ENCODE measurements at places on chromosomes 12 and 14.

DNA sequence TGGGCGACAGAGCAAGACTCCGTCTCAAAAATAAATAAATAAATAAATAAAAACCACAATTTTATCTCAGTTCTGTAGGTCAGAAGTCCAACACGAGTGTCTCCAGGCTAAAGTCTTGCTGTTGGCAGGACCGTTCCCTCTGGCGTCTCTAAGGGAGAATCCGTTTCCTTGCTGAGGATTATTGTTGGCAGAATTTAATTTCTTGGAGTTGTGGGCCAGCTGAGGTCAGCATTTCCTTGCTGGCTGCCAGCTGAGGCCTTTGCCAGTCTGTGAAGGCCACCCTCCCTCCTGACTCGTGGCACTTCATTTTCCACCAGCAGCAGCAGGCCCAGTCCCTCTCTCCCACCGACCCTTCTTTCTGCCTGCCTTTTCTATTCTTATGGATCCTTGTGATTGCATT is 17.2 kb downstream of the PSMC1 start:
- DNase-seq = no peak

GRCh38 chr12:104471336-104471735 is 14.6 kb downstream of the CHST11 start:
- no peak for DNase-seq

DNA sequence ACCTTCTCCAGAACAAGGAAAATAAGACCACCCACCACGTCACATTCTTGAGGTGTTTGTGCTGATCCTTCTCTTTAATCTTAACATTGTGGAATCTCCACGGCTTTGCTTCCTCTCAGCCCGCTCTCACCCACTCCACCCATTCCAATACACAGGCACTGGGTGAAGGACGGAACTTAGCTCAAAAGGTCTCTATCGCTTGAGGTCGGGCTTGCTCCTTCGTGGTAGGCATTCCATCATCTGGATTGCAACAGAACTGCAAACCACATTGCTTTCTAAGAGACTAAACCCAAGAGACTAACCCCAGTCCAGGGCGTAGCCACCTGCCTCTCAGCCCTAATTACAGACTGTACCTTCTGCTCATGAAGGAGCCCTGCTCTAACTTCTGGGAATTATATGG is 24.0 kb upstream of the MDM2 start:
- DNase-seq = no peak

GRCh38 chr12:60349232-60349978 is 753.6 kb downstream of the SLC16A7 start:
- no peak for DNase-seq

GRCh38 chr14:21205678-21206581 is 50.1 kb upstream of the OR5AU1 start:
- DNase-seq = no peak

GRCh38 chr12:89439941-89440340 is 84.7 kb downstream of the GALNT4 start:
- DNase-seq = peak; percentile 61

- no peak for DNase-seq
Observed at GRCh38 chr12:23813206-23813605, 136.3 kb downstream of the SOX5 start.

- DNase-seq = no peak
Observed at GRCh38 chr12:123076604-123077297, 74.1 kb downstream of the PITPNM2 start.

DNA sequence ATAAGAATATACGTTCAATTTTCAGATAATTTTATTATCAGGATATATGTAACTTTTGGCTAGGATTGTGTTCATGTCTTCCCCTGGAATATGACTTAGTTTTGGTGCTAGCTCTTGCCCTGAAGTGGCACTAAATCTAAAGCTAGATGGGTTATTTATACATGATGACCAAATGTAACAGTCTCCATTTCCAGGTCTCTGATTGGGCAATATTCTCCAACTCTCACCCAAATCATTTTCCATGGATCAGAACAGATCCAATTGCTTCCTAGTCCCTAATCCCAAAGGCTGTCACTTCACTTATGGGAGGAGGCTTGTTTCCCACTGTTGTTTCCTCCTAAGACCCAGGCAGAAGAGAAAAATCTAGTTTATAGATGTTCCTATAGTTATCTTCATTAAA is 274.6 kb upstream of the SLC16A7 start:
- DNase-seq = no peak

DNA sequence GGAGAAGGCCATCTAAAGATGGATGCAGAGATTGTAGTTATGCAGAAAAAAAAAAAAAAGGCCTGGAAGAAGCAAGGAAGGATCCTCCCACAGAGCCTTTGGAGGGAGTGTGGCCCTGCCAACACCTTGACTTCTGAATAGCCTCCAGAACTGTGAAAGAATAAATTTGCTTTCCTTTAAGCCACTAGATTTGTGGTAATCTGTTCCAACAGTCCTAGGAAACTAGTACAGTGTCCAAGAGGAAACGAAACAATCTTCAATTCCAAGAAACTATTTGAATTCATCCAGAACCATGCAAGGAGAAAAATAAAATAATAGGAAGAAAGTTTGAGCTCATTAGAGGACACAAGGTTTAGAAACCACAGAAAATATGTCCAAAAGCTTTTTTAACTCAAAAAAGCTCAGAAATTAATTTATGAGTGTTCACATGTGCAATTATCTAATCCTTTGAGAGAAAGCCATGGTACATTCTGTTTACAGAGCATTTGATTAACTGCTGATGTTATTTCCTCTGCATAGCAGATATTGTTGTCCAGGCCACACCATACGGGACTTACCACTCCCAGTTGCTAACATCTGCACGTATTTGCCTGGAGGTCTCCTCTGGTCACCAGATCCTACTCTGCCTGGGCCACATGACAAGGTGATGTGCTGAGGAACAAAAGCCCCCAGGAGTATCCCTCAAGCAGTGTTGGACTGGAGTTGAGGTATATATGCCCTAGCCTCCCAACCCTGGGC is 30.0 kb upstream of the STAB2 start:
- no peak for DNase-seq

DNA sequence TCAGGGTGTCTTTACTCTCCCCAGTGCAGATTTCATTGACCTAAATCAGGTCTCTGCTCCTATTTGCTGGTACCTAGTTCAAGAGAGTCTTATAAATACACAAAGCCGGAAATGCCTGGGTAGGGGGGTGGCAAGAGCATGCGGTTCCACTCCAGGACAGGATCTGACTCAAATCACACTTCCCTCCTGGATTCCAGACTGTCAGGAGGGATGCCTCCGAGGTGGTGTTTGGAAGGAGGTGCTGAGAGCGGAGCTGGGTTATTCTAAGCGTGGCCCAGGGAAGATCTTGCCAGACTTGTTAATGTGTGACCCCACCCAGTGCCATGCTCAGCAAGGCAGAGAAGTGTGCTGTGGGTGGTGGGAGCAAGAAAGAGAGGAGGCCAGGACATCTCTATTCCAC is 49.8 kb downstream of the B4GALNT3 start:
- DNase-seq = no peak

- DNase-seq = no peak
Observed at GRCh38 chr14:21965042-21965441, 291.4 kb upstream of the OR4E1 start.

GRCh38 chr14:32428875-32429274 is 99.8 kb downstream of the AKAP6 start:
- no peak for DNase-seq

- peak; percentile 24 for DNase-seq
Observed at GRCh38 chr12:105393587-105393986, 63.1 kb downstream of the C12orf75 start.

DNA sequence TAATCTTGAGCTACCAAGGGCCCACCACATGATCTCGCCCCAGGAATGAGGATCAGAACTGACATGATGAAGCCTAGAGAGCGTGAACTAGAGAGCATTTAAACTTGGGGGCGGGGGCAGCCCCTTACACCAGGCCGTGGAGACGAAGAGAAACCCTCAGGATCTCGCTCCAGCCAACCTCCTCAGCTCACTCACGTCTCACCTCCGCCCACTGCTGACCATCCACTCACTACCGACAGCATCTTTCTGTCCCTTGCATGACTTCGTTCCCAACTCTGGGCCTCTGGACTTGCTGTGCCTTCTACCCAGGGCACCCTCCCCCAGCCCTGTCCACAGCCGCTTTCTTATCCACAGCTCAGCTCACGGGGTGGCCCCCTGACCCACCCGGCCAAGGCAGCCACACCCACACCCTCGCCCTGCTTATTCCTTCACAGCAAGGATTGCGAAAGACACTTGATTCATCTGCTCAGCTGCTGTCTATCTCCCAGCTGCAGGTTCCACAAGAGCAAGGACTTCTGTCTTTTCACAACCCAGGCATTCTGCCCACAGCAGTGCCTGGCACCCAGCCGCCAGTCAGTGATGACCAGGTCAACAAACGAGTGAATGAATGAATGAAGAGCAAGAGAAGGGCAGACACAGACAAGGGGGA is 6.4 kb downstream of the STX2 start:
- peak; percentile 89 for DNase-seq

DNA sequence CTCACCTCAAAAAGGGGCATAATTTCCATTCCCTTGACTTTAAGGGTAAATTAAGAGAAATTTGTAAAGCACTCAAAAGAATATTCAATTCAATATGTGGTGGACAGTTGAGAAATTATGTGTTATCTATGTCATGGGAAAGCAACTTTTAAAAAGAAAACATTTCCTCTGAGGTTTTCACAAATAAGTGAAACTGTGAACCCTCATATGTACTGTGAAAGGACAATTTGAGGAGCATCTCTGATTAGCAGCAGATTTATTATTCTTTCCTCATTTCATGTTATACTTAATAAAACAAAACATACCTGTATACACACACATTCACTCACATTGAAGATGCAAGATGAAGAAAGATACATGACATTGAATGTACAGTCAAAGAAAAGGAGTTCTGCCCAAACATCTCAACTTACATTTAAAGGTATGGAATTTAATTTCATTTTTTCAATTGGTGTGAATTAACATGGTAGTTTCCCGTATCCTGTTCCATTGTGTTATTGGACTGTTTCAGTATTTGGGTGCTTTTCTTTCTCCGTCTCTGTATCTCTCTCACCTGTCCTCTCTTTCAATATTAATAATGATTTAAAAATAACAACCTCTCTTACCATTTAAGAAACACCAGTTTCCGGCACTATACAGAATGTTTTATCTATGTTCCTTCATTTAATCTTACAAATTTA is at the start of gene KLRF1:
Gene KLRF1, plus strand, starts transcription at position 273 of the 680 bp plus-strand sequence. Its CDS starts 64 bp downstream, at position 337.
- DNase-seq = no peak

DNA sequence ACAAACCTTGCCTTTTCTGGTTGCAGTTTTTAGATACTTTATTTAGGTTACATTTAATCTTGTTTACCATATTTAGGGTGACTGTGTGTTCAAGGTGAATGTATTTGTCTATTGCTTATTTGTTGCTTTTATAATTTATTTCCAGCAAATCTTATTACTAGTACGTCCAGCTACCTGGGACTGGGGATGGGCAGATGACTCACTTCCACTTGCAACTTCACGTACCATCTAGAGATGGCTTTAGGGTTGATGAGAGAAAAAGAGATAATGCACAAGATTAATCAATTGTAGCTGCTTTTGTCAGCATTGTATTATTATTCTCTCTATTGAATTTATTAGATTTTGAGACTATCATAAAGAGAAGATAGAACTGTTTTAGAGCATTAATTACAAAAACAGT is 5.1 kb downstream of the MIPOL1 start:
- DNase-seq = no peak

GRCh38 chr12:58443273-58443980 is 476.9 kb downstream of the LRIG3 start:
- DNase-seq = peak; percentile 54

- DNase-seq = no peak
Observed at GRCh38 chr12:34398706-34399630, 376.7 kb downstream of the ALG10 start.

DNA sequence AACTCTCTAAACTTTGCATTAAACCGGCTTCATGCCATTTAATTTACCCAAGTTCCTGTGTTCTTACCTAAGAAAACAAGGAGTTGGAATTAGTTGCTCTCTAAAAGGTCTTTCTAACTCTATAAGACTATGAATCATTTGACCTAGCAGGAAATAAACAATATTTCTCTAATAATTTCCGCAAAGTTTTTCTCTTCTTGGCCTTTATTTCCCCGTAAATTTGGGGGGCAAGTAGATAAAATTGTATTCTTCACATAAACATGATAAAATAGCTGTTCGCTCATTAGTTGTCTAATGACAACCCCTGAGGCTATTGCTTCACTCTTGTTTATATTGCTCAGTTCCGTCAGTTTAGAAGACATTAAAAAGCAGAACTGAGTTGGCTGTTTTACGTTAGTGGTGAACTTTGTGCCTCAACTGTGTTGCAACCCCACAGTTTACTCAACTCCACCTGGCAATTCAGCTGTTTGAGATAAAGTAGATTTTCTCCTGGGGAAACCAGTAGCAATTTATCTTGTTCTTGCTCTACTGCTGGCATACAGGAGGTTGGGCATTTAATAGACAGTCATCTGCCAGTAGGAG is 74.7 kb downstream of the BTG1 start:
- no peak for DNase-seq

GRCh38 chr14:93266127-93266526 is 59.1 kb downstream of the UBR7 start:
- DNase-seq = no peak

GRCh38 chr14:98198385-98198784 is 1073.6 kb downstream of the BCL11B start:
- DNase-seq = no peak

DNA sequence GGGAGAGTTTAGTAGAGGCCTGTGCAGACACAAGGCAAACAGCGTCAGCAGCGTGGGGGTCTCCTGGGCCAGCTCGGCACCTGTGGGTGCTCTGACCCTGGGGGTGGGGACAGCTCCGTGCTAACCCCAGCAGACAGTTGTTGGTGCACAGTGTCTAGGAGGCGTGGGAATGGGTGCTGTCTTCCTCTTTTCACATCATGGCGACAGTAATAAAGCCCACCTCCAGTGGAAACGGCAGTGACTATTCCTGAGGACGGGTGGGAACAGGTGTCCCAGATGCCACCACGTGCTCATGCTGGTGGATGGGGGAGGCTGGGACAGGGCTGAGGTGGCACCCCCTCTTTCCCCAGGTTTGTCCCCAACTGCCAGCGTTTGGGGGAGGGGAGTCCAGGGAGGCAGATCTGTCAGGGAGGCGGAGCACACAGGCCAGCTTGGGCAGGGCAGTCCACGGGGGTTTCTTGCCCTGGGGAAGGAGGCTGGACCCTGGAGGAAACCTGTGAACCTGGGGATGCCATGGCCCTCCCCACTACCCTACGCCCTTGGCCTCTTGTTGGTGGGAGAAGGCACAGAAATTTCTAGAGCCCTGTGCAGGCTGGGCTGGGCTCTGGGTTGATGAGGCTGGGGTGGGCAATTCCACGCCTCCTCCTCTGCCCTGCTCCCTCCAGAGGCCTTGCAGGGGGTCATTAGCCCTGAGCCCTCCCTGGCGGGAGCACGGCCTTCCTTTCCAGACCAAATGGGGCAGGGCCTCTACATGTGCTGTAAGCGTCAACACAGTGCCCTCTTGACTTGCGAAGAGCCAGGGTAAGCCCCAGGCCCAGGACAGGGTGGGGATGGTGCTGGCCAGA is 3.8 kb downstream of the ZBTB42 start:
- DNase-seq = no peak

DNA sequence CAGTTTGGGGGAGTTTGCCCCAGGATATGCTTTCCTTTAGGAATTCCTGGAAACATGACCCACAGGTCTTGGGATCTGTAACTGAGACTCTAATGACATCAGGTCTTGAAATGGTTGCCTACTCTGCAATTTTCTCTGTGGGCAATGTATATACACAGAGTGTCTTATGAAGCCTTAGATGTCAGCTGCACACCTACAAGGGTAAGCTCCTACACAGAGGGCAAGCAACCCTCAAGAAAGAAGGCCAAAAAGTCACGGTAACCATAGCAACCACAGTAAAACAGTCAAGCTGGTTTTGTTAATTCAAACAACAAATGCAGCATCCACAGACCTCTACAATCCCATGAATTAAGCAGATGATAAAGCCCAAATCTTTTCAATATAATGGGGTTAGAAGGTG is 293.0 kb downstream of the SSPN start:
- no peak for DNase-seq

GRCh38 chr14:65731933-65732506 is 319.5 kb downstream of the FUT8 start:
- no peak for DNase-seq

Data from LHCN-M2 (cell line).